ENCODE measurements at places on chromosomes 13 and 19.

- no peak for DNase-seq
These were observed 76.1 kb downstream of the KL start for GRCh38 chr13:33092073-33092987.

DNA sequence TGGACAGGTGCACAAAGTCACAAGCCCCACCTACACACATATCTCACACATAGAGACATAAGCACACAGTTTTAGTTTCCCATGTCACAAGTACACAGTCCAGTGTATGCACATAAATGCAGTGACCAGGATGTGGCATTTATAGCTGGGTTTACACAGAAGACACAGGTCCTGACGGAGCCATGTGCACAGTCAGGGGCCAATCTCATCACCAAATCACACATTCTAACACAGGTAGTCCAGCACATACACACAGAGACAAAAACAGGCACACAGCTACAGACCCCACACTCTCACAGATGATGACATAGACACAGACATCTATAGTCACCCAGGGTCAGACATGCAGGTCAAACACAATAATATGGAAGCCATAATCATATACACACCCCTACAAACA, 2.1 kb downstream of the NUMBL start:
- DNase-seq = no peak

GRCh38 chr13:70616847-70617246, 508.6 kb upstream of the KLHL1 start:
- DNase-seq = no peak

- no peak for DNase-seq
These were observed 624.0 kb upstream of the GPC6 start for GRCh38 chr13:92602560-92602959.

DNA sequence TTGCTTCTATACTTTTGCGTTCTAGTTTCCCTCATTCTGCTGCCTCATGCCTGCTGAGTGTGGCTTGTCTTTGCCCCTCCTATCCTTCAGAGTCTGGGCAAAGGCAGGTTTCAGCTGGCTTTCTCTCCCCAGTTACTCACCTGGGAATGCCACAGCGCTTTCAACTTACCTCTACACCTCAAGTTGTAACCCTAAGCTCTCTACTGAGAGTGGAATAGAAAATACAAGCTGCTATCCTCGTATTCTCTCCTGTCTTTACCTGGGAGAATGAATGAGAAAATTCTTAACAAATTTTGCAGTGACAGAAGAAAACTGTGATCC, 316.3 kb upstream of the KLF12 start:
- DNase-seq = no peak

DNA sequence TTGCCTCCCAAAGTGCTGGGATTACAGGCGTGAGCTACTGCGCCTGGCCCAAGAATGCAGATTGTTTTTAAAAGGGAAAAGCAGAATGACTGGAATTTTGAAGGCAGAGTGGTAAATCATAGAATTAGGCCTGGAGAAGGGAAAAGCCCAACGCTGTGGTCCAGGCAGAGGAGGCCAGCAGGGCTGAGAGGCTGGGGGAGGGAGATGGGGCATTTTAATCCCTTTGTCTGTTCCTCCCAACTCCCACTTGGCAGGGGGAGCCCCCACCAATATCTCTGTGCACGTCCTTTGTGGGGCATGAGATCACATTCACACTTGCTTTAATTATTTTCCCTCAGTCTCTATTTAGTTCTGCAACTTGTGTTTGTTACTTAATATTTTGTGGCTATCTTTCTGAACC, 54.4 kb upstream of the RANBP3 start:
- no peak for DNase-seq

GRCh38 chr19:10535613-10536012, 8.1 kb upstream of the ATG4D start:
- DNase-seq = no peak

- no peak for DNase-seq
These were observed 22.6 kb downstream of the SMIM24 start for GRCh38 chr19:3457528-3458228.

- DNase-seq = no peak
These were observed 9.9 kb upstream of the EHD2 start for GRCh38 chr19:47703301-47703700.

DNA sequence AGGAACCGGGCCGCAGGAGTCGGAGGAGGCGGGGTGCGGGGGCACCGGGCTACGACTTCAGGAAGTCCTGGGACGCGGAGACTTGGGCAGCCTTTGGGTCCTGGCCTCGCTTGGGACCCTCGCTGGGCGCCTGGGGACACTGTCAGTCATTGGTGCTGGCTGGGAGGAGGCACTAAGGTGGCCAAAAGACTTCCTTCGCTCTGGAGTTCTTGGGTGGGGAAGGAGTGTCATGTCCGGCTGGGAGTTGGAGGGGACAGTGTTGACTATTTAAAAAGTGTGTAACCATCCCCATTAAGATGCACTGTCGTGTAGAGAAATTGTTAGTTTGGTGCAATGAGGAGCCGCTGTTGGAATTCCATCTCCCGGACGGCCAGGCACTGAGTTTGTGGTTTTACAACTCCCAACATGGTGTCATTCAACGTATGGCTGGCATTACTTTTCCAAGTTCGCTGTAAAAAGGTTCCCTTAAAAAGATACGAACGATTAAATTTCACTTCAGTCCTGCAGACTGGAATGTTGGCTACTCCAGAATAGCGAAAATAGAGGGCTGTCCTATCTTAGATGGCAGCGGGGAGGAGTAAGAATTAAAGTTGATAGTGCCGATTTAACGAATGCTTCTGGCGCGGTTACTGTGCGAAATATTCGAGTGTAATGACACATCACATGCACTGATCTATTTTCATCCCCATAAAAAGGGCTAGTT, 776 bp downstream of the DNAJC3 start:
- no peak for DNase-seq

- no peak for DNase-seq
These were observed 1783.9 kb upstream of the PCDH20 start for GRCh38 chr13:63199508-63199907.

- DNase-seq = no peak
These were observed 4.3 kb downstream of the LGALS14 start for GRCh38 chr19:39708594-39708993.

DNA sequence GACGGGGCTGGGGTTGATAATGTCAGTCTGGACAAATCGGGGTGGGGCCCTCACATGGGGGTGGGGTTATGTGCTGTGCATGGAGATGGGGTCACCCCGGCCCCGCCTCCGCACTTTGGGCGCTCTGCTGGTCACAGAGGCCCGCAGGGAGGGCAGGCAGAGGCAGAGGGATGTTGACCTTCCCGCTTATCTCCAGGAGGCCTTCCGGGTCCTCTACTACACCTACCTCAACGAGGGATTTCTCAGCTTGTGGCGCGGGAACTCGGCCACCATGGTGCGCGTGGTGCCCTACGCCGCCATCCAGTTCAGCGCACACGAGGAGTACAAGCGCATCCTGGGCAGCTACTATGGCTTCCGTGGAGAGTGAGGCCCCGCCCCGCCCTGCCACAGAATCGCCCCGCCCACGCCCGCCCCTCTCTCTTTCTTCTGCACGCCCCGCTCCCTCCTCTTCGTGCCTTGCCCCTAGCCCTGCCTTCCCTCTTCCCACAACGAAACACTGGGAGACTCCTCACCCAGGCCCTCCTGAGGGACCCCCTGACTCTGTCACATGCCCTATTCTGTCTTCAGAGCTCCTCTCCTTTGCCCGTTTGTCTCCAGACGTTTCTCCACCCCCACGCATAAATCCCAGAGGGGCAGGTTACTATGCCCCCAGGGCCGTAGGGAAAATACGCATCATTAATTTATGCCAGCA, 32.8 kb downstream of the TMEM161A start:
- no peak for DNase-seq

DNA sequence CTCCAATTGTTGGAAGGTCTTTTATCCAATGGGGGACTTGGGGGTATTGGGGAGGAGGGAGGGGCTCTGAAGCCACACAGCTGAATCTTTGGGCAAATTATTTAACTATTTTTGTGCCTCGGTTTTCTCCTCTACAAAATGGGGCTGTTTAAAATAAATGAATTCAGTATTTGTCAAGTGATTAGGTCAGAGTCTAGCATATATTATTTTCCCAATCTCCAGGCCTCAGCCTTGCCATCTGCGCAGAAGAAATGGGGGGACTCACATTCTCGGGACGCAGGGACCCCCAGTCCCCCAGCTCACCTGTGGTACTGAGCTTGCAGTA, 1.5 kb downstream of the TLE5 start:
- DNase-seq = no peak

DNA sequence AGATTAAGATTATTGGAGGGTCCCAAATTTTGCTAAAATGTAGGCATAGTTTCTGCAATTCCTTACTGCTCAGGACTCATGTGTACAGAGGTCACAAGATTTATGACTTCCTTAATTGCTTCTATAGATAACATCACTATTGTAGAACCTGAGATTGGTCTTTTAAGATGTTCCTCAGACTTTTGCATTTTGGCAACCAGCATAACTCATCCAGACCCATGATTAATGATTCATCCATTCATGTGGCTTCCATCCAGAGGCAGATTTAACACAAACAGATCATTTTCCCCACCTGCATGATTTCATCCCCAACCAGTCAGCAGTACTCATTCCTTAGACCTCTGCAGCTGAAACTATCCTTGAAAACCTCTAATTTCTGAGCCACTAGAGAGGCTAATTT, 34.5 kb upstream of the CEACAM8 start:
- DNase-seq = no peak

- no peak for DNase-seq
These were observed 208.5 kb downstream of the PCCA start for GRCh38 chr13:100297413-100297812.

DNA sequence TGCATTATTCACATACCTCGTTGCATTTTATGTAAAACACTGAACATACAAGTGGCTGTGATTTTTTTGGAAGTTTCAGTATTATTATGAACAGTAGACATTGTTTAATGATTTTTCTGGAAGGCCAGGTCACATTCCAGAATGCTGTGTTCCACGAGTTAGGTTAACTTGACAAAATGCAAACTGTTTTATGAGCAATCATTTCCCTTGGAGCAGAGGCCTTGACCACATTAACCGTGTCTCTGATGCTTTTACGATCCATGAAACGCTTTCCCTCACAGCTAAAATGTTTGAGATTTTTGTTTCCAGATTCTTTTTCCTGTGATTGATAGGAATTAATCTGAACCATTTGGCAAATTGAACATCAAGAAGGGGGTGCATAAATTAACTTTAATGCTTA, 57.8 kb downstream of the MBNL2 start:
- DNase-seq = no peak

DNA sequence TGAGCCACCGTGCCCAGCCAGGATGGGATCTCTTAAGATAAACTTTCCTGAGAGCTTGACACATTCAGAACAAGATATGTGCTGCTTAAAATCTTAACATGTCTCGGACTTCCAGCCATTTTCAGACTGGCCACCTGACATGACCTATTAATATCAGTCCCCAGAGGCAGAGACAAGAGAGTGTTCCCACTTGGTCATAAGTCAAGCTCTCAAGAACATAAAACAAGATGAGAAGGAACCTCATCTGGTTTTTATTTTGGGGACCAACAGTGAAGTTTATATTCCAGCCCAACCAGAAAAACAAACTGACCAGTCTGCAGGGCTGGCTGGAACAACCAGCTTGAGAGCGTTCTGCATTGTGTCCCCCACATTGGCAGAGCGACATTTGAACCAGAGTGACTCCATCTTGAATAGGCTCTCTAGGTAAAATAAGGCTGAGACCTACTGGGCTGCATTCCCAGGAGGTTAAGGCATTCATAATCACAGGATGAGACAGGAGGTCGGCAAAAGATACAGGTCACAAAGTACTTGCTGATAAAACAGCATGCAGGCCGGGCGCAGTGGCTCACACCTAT, 21.8 kb upstream of the PLEKHF1 start:
- no peak for DNase-seq

DNA sequence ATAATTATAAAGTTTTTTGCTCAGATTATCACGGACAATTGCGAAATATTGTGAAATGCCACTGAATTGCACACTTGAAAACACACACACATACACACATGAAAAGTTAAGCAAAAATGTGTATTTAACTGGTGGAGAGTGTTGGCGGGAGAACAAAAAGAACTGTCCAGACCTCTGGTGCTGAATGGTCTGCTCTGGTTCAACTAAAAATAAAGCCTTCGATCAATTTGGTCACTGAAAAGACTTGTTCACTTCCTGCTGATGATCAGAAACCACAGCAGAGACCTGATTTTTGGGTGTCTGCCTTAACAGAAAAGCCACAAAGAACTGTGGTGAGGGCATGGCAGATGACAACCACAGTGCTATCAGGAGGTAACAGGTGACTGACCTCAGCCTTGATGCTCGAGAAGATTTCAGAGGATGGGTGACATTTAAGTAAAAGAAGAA, 4.0 kb upstream of the IGFL1 start:
- no peak for DNase-seq

DNA sequence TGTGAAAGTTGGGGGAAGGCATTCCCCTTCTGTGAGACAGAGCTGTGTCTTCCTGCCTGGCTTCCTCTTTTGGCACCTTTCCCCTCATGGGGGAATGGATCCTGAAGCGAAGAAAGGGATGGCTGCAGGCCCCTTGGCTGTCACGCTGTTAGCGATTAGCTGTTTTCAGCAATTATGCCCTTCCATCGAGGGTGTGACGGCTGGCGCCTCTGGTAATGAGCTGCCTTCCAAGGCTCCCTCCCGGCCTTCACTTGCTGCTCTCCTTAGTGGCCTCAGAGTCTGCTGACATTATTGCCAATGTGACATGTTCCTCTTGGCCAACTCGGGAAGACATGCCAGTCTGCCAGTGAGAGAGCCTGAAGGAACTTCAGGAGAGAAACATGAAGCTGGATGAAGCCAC, 162.1 kb downstream of the ZIC5 start:
- DNase-seq = no peak

DNA sequence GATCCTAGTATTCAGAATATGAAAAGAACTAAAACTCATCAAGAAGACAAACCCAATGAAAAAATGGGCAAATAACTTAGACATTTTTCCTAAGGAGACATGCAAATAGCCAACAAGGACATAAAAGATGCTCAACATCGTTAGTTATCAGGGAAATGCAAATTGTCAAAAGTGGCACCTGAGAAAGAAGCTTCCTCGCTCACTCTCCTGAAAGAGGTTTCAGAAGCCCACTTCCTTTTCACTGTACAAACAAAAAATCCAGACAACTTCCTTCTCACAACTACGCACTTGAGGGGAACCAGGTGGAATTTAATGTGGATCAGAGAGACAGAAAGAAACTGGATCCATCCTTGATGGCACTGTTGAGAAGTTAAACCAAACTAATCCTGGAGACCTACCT, 41.5 kb downstream of the KLF12 start:
- no peak for DNase-seq

- no peak for DNase-seq
These were observed 3.4 kb downstream of the ITGBL1 start for GRCh38 chr13:101455863-101456262.

DNA sequence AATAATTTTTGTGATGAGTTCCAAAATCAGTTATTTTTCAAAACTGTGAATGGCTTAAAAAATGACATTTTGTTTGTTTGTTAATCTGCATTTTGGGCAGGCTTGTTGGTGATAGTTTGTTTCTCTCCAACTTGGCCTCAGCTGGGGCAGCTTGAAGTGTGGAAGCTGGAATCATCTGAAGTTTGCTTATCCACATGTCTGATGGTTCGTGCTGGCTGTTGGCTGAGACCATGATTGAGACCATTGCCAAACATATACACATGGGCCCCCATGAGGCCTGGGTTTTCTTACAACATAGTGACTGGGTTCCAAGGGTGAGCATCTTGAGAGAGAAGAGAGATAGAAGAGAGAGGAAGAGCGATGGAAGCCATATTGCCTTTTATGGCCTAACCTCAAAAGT, 201.2 kb downstream of the NDFIP2 start:
- no peak for DNase-seq

All from GM13977 (cell line).